ENCODE measurements at places on chromosomes 1 and 21. TPM values are rescaled to one million over a fixed set of nuclear protein-coding genes. Genes with fewer than 3 reads are reported as not detected.

HPCAL4 gene
- 0.23 TPM for polyA plus RNA-seq

SERINC2 gene
- 43.3 TPM for polyA plus RNA-seq

NBPF15 gene
- 18.1 TPM for polyA plus RNA-seq

GRCh38 chr1:223109581-223110026 lies 33.4 kb downstream of the TLR5 start:
- no peak for DNase-seq

- no peak for DNase-seq
These were observed 81.3 kb downstream of the MAST2 start for GRCh38 chr1:45884700-45885099.

DNA sequence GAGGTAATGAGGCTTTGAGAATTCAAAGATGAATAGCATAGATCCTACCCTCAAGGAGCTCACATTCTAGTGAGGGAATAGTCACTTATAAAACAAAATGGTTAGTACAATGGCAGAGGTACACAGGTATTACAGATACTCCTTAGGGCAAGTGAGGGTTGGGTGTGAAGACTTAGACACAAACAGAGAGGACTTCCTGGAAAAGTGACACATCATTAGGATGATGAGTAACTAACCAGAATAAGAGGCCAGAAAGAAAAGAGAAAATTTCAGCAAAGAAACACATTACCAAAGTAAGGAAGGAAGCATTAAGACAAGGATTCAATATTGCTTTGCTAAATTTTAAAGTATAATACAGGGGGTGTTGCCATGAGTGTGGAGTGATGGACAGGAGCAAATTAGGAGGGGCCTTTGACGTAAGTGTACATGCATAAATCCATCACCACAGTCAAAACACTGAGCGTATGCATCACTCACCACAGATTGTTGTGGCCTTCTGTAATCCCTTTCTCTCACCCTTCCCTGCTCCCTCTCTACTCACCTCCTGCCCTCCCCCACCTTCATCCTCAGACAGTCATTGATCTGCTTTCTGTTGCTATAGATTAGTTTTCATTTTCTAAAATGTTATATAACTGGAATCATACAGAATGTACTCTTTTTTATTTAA lies 7.9 kb downstream of the CD53 start:
- no peak for DNase-seq

DNA sequence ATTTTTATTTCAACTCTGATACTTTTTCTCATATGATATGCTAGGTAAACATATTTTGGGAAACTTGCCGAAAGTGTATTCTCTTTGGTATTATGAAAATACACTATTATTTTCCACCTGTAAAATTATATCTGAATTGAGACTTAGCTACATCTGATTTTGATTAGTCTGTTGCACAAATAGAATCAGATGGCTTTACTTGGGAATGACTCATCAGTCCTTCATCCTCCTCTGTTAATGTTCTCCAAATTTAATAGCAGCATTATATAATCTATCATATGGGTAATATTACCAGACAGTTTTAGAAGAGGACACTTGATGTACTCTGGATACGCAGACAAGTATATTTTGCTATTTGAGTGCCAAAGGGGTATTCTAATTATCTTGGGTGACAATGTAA lies 245.3 kb downstream of the CTH start:
- no peak for DNase-seq

GRCh38 chr1:21815724-21816321 lies 3.8 kb downstream of the LDLRAD2 start:
- no peak for DNase-seq

GRCh38 chr1:20507248-20507563 lies 745 bp downstream of the MUL1 start:
- no peak for DNase-seq

DNA sequence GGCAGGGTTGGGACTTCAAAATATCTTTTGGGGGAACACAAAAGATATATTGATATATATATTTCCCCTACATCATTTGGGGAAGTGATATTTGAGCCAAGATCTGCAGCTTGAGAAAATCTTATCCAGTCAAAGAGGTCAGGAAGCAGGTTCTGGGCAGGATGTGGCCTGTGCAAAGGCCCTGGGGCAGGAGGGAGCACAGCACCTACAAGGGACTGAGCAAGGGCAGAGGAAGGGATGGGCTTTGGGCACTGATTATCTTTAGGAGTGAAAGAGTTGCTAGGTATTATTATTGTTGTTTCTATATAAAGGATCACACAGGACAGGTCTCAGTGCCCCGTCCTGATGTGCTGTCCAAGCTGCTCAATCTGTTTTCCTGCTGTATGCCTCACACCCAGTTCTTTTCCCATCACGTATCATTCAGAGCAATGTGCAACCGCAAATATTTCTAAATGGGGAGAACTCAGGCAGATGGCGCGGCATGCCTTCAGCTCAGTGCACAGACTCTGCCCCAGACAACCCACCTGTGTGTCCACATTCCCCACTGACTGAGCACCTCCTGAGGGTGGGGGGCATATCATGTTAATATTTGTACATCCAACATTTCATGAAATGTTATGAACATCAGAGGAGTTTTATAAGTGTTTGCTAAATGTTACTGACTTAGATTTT lies 28.1 kb upstream of the GPR137B start:
- DNase-seq, result no peak

GRCh38 chr1:102566182-102566581 lies 542.1 kb downstream of the COL11A1 start:
- DNase-seq, result no peak

- no peak for DNase-seq
These were observed 711.1 kb upstream of the CHRM3 start for GRCh38 chr1:238675221-238675620.

Measured in urinary bladder (tissue), 4 donors.